ENCODE measurements at places on chromosomes 3 and 15.

DNA sequence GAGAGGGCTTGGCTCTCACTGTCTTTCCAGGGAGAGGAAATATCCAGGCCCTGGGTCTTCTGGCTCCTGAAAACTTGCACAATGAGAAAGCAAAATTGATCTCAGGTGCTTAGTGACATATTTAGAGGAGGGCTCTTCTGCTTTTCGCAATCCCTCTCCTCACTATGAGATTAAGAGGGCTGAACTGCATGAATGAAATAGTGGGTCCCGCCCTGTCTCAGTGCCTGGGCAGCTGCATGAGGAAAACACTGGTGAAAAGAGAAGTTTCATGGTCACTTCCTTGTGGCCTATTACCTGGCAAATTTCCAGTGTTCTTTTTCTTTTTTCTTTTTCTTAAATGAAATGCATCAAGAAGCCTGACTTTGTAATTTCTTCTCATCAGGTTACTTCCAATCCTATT is 73.5 kb downstream of the TRAK1 start:
- no peak for ATAC-seq

GRCh38 chr15:90201130-90201943 is at the start of gene SEMA4B:
Gene SEMA4B, plus strand, starts transcription at chr15:90201330. Its CDS starts 249 bp downstream, at chr15:90201579.
- ATAC-seq: peak; percentile 73

DNA sequence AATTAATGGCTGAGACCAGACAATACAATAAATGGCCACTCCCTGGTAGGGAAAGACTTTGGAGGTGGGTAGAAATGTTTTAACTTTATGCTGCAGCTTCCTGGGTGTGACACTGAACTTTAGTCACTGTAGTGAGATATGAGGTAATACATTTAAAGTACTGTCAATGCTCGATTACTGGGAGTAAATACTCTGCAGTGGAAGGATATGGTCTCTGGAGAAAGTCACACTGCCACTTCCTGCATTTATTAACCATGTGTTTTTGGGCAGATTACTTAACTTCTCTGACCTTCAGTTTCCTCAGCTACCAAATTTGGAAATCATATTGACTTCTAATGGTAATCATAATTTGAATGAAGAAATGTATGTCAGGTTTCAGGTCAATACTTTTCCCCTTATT is 317.1 kb upstream of the TGFBR2 start:
- ATAC-seq: peak; percentile 73

- no peak for ATAC-seq
These were observed 16.0 kb upstream of the TBC1D21 start for GRCh38 chr15:73857193-73857920.

- no peak for ATAC-seq
These were observed 138.6 kb upstream of the MEF2A start for GRCh38 chr15:99427210-99427609.

DNA sequence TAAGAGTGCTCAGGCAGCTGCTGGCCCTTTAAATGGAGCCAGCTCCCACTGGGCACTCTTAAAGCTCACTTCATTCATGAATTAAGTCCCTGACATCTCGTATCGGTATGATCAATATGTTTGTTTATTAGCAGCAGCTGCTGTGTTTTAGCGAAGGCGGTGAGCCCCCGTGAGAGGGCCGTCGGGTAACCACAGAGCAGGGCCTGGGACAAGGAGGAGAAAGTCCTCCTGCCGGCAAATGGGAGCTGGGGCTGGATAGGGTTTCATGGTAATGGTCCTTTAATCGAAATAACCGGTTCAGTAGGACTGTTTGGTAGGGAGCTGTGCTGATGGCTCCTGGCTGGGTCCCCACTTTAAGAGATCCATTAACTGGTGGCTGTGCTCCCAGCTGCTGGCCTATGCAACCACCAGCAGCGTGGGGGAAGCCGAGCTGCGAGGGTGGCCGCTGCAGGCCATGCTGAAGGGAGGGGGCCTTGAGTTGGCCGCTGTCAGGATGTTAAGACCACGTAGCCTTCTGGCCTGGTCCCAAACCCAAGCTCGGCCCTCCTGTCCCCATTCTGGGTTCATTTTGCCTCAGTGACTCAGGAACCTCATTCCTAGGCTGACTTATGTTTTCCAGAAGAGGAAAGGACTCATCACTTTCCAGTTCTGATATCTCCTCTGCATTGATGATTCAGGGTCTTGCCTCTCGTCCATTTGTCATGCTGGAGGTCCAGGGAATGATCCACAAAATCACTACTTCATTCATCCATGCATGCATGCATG is 67.6 kb upstream of the NTRK3 start:
- ATAC-seq: no peak

DNA sequence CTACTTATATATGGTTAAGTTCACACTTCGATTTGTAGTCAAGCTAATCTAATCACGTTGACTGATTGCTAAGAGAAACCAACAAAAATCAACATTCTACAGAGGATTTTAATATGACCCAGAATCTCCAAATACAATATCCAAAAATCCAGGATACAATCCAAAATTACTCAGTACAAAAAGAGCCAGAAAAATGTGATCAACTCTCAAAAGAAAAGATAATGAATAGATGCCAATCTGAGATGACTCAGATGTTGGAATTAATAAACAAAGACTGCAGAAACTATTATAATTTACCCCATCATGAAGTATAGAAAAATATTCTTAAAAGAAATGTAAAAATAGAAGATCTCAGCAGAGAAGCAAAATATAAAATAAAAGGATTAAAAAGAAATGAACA is 22.3 kb downstream of the HACL1 start:
- no peak for ATAC-seq

GRCh38 chr15:41424809-41425208 is 7.9 kb downstream of the RTF1 start:
- no peak for ATAC-seq

- ATAC-seq: no peak
These were observed 309.7 kb upstream of the NR2F2 start for GRCh38 chr15:96020797-96021196.

DNA sequence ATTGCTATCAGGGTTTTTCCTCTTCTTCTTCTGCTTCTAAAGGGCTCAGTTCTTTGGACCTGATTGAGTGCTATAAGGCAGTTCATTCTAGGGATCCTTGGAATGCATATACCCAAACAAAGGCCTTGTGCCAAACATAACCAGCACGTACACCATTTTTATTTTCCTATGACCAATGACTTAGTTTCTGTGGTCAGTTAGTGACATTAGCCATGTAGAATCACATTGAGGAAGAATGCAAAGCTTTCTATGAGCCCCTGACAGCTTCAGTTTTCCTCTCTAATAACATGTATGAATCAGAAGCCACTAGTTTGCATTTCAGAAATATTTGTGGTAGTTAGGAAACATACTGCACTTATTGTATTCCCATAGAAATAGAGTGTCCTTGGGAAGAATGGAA is 240.0 kb downstream of the THRB start:
- no peak for ATAC-seq

- ATAC-seq: no peak
These were observed 8.0 kb downstream of the HEMK1 start for GRCh38 chr3:50577348-50577747.

GRCh38 chr3:111069974-111070771 is 1.4 kb upstream of the NECTIN3 start:
- ATAC-seq: no peak

GRCh38 chr3:134363381-134363755 is 10.9 kb downstream of the AMOTL2 start:
- ATAC-seq: no peak

GRCh38 chr3:73451301-73451944 is 173.3 kb downstream of the PDZRN3 start:
- ATAC-seq: no peak

DNA sequence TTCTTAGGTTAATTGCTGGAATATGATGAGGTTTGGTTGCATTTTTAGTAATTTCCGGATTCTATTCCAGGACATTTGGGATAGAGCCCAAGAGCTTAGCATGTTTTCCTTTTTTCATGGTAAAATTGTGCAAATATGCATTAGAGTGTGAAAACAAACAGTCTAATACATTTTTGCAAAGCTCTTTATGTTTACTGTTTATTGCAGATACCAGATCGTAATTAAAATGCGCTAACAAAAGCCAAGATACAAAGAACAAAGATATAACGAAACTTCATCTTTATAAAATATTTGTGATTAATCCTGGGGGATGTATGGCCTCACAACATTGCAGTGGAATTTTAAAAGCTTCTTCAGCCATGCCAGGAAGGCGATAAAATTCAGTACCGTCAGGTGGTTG is 94.5 kb upstream of the TBC1D5 start:
- no peak for ATAC-seq

- peak; percentile 86 for ATAC-seq
These were observed 14.1 kb downstream of the RNF123 start for GRCh38 chr3:49703443-49703927.

- no peak for ATAC-seq
These were observed 554.4 kb downstream of the IGSF11 start for GRCh38 chr3:118480101-118480860.
